ENCODE measurements at places on chromosomes 11 and 22. TPM values are rescaled to one million over a fixed set of nuclear protein-coding genes. Genes with fewer than 3 reads are reported as not detected.

OR2AT4 gene
- not detected for total RNA-seq

DNA sequence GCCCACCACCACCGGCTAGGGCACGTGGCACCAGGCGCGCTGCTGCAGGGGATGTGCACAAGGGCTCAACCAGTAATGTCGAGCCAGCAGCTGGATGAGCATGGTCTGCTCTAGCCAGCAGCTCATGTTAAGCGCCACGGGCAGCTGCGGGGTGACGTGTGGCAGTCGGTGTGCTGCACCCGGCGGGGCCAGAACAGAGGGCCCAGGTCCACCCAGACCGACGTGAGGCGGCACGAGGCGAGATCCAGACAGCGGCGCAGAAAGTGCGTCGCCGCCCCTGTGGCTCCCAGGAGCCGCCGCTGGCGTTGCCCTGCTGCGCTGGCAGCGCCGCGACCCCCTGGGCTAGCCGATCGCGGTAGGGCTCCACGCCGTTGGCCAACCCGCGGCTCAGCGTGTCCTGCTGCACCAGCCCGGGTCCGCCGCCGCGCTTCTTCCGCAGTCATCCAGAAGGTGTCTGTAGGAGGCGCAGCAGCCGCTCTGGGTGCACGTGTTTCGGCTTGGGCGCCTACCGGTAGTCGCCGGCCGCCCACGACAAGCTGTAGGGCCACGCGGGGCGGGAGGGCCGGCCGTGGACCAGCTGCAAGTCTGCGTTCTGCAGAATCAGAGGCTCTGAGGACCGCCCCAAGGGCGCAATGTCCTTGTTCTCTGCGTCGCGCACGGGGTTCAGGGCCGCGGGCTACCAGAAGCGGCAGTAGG, 4.6 kb upstream of the GALR3 start:
- DNase-seq = peak; percentile 59
- no peaks in the 10 kb centered on the region for H3K36me3 ChIP-seq
- no peak overlapping the region for H3K27ac ChIP-seq
- H3K4me1 ChIP-seq = peaks cover 15% of the 10 kb centered on the region

MTMR3 gene
- total RNA-seq = 63.2 TPM

OR5P2 gene
- not detected for total RNA-seq

NCF4 gene
- 3.7 TPM for total RNA-seq

GRCh38 chr22:48318173-48318572, 1509.5 kb downstream of the BRD1 start:
- DNase-seq = no peak
- no peaks in the 10 kb centered on the region for H3K36me3 ChIP-seq
- H3K4me3 ChIP-seq = no peak overlapping the region
- no peaks in the 10 kb centered on the region for H3K27me3 ChIP-seq

SLC16A8 gene
- not detected for total RNA-seq

DNA sequence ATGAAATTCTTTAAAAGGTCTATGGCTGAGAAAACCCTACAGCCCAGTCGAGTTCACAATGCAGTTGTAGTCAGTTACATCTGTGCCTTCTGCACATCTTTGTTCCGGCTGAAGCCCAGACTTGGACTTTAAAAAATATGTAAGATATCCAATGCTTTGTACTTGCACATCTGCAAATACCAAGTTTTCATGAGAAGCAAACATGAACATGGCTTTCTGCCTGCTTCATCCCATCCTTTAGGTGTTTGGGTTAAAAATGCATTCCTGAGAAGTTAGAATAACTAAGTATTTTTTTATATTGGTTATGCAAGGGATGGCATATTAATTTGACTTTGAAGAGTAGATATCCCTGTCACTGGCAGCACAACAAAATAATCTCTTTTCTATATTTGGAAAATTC, 528.4 kb downstream of the METTL15 start:
- H3K36me3 ChIP-seq = no peaks in the 10 kb centered on the region
- no peaks in the 10 kb centered on the region for H3K27me3 ChIP-seq
- no peak overlapping the region for H3K27ac ChIP-seq
- no peak overlapping the region for H3K4me3 ChIP-seq
- no peaks in the 10 kb centered on the region for H3K4me1 ChIP-seq
- no peak for DNase-seq

DNA sequence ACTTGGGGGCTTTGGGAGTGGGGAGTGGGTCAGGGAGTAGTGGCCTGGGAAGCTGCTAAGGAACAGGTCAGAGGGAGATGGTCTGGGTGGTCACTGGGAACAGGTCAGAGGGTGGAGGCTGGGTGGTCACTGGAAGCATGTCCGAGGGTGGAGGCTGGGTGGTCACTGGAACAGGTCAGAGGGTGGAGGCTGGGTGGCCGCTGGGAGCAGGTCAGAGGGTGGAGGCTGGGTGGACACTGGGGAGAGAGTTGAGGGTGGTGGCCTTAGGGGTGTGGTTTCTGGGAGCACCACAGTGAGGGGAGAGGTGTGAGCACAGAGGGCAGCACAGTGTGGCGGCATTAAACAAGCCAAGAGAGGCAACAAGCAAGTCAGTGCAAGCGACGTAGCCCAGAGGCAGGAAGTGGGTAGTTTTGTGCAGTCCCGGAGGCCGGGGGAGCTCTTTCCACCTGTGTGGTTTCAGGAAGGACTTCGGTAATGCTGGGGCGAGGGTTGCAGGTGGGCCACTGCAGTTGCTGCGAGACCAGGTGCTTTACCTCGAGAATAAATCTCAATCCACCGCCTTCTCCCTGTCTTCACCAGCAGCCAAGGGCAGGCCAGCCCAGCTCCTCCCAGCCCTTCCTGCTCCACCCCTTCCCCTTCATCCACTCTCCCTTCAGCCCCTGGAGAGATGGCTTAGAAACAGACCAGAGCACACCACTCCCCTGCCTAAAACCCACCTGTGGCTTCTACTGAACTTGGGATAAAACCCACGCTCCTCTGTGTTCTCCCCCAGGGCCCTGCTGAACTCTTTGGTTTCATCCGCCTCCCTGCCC, 3.2 kb upstream of the CACNA1I start:
- H3K27me3 ChIP-seq = no peaks in the 10 kb centered on the region
- peaks cover 21% of the 10 kb centered on the region for H3K4me1 ChIP-seq
- H3K4me3 ChIP-seq = no peak overlapping the region
- DNase-seq = peak; percentile 23
- H3K36me3 ChIP-seq = no peaks in the 10 kb centered on the region

DNA sequence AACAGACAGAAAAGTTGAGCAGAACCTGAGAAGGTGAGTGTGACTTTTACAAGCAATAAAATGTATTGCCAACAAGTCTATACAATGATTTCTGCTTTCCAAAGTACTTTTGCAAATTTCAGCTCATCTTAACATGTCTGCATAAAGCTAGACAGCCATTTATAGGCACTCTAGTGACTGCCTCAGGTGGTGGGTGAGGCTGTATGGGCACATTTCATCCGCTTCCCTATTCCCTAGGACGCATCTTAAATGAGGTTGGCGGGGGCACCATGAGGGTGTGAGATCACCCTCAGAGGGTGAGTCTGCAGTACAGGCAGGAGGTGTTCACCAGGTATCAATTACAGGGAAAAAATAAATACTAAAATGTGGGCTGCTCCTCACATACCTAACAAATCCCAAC, 110.1 kb downstream of the ETS1 start:
- DNase-seq = no peak
- no peaks in the 10 kb centered on the region for H3K36me3 ChIP-seq
- H3K4me3 ChIP-seq = no peak overlapping the region
- peaks cover 39% of the 10 kb centered on the region for H3K4me1 ChIP-seq

- H3K27me3 ChIP-seq = no peaks in the 10 kb centered on the region
- H3K27ac ChIP-seq = peak overlapping the region; percentile 20
- no peak for DNase-seq
These were observed 88.2 kb upstream of the BLID start for GRCh38 chr11:122204206-122204605.

DNA sequence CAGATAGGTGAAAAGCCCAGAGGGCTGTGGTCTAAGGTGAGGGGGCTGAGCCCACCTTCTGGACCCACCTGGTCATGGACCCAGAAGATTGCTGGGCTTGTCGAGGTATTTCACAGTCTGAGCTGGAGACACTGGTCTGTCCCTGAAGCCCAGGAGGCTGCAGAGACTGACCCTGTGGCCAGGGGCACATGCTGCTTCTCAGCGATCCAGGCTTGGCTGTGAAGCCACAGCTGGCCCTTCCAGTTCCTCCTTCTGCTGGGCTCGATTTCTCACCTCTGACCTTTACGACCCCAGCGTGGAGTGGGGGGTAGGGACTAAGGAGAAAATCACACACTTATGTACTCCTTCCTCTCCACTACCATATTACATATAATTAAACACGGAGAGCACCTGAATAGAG, 88.5 kb downstream of the NECTIN1 start:
- no peaks in the 10 kb centered on the region for H3K36me3 ChIP-seq
- no peak overlapping the region for H3K4me3 ChIP-seq
- no peak overlapping the region for H3K27ac ChIP-seq
- DNase-seq = no peak
- no peaks in the 10 kb centered on the region for H3K27me3 ChIP-seq

IGSF22 gene
- total RNA-seq = 0.93 TPM

DNA sequence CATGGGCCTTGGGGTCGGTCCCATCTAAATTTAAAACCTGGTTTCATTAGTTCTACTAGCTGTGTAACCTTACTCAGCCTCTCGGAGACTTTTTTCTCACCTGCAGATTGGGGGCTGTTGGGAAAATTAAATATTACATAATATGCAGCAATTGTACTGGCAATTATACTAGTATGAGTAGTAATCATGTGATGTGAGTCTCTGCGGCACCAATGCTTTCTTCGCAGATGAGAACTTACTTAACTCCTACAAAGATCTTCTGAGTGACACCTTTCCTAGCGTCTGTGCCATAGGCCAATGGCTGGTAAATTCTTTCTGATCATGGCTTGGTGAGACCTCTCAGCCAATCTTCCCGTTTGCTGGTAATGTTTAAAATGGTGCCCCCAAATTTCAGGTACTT, 391.3 kb downstream of the NXPE2 start:
- no peak overlapping the region for H3K27ac ChIP-seq
- no peaks in the 10 kb centered on the region for H3K27me3 ChIP-seq
- no peak overlapping the region for H3K4me3 ChIP-seq
- H3K36me3 ChIP-seq = no peaks in the 10 kb centered on the region

GRCh38 chr22:44248926-44249325, 63.8 kb downstream of the SHISAL1 start:
- no peak for DNase-seq
- H3K36me3 ChIP-seq = no peaks in the 10 kb centered on the region
- no peaks in the 10 kb centered on the region for H3K27me3 ChIP-seq
- H3K4me3 ChIP-seq = no peak overlapping the region
- H3K27ac ChIP-seq = no peak overlapping the region

GRCh38 chr11:122309262-122309925, 193.4 kb upstream of the BLID start:
- no peak overlapping the region for H3K4me3 ChIP-seq
- no peaks in the 10 kb centered on the region for H3K36me3 ChIP-seq
- H3K27ac ChIP-seq = no peak overlapping the region
- H3K4me1 ChIP-seq = peaks cover 8% of the 10 kb centered on the region

All from thyroid gland (tissue), 4 donors.